ENCODE measurements at places on chromosomes 5 and 9.

DNA sequence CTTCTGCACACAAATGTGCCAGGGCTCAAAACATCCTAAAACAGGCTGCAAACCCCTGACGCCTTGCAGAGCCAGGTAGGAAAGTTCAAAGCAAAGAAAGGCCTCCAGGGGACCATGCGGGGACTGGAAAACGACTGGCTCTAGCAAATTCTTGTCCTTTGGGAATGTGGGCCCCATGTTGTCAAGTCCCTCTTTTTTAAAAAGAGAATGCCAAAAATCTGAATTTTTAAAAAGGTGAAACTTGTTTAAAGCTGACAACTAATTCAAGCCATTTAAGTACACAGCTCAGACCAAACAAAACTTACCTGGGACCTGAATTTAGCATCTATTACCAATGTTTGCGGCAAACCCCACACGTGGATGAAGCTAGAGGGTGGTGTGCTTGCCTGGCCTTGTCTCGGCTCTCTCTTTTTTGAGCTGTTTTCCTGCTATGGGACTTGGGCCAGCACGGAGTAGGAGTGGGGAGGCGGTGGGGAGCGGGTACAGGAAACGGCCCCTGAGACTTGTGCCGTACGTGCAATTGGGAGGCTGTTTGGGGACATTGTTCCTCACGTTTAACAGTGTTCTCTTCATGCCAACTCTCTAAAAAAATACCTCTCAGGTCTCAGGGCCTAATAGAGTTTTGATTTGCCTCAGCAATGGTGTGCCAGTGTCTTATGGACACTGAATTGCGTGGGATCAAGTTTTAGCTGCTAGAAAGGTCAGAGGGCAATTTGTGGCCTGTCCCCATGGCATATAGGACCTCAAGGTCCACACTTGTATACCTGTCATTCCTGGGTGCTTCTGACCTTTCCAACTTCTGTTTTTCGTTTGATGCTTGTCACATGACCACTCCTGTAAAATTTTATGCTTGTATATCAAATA is 15.1 kb upstream of the PHF19 start:
- no peak for DNase-seq

DNA sequence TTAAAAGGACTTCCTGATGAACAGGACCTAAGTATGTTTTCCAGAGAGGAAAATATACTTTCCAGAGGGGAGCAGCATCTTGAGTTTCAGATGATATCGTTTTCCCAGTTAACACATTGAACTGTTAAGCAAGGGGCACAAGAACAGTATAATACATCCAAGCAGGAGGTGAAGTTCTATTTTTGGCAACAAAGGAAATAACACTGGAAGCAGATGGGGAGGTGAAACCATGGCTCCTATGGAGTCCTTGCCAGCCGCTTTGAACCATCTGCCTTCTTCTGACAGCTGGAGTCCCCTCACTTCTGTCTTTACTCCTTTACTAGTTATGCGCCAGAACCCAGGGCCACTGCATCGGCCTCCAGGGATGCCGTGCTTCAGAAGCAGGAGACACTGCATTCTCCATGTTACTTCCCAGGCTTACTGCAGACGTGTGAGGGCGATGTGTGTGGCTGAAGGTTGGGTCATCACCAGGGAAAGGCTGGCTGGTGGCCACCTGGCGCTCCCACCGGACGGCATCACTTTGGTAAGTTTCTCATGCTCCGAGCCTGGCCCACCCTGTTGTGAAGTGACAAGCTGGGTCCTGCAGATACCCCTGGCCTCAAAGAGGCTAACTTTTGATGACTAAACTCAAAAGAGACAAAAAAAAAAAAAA is 77.8 kb downstream of the TTLL11 start:
- DNase-seq: no peak

DNA sequence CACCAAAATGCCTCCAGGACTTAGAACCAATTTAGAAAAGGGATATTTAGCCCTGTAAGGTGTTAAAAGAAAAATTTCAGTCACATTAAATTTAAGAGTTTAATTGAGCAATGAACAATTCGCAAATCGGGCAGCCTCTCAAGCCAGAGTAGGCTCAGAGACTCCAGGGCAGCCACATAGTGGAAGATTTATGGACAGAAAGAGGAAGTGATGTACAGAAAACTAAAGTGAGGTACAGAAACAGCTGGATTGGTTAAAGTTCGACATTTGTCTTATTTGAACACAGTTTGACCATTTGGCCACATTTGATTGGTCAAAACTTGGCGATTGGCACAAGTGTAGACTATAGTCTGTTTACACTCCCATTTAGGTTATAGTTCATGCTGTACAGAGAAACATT is 525.9 kb upstream of the ZNF608 start:
- DNase-seq: no peak

DNA sequence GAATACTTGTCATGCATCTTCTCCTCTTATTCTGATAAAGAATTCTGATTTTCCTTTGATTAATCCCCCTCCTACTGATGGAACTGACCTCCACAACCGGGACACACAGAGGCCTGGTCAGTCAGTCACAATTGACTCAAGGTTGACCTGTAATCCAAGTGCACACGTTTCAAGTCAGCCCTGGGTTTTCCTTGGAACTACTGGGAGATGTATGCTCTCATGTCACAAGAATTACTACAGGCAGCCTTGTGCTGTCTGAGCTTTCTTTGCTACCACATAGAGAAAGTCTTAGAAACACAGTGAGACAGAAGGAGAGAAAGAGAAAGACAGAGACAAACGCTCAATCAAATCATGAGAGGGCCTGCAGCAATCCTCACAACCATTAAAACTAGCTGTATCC is 345.8 kb downstream of the PDE4D start:
- DNase-seq: no peak

DNA sequence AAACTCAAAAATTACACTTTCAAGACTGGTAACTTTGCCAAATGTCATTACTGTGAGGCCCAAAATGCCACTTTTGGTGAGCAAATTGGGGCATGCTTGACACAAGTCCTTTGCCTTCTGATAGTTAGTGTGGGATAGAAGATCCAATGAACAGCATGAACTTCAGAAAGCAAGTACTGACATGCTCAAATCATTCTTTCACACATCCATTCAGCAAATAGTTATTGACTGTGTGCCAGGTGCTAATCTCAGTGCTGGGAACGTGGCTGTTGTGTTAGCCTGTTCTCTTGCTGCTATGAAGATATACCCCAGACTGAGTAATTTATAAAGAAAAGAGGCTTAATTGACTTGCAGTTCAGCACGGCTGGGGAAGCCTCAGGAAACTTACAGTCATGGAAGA is 247.0 kb downstream of the CHSY3 start:
- no peak for DNase-seq

DNA sequence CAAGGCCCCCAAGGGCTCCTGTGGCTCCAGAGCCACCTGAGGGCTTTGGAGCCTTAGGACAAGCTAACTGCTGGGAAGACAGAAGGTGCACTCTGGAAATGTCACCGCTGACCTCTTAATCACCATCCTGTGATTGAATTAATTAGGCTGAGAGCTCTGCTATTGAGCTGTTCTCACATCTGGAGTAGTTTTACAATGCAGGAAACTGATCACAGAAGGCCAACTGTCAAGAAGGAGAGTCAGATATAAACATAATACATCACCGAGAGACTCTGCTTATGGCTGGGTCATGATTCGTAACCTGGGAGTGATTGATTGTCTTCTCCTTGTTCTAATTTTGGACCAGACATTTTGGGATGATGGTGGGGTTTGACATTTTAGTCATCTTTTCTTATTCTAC is 226.1 kb downstream of the SLIT3 start:
- DNase-seq: no peak

DNA sequence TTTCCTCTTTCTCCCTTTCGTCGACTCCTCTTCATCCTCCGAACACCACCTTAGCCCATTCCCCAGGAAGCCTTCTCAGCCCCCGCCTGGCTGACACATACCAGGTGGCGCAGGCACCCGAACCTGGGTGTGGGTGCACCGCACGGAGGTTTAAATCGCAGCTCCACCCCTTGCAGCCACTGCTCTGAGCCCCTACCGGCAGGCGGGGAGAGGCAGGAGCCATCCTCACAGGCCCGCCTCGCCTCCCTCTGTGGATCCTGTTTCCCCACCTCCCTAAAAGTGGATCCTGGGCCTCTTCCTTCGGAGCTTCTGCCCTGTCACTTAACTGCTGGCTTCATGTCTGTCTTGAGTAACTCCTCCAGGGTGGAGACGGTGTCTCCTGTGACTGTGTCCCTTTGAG is 110.7 kb downstream of the OLFM1 start:
- DNase-seq: no peak

GRCh38 chr9:123344192-123344949 is 11.6 kb upstream of the CRB2 start:
- DNase-seq: no peak

DNA sequence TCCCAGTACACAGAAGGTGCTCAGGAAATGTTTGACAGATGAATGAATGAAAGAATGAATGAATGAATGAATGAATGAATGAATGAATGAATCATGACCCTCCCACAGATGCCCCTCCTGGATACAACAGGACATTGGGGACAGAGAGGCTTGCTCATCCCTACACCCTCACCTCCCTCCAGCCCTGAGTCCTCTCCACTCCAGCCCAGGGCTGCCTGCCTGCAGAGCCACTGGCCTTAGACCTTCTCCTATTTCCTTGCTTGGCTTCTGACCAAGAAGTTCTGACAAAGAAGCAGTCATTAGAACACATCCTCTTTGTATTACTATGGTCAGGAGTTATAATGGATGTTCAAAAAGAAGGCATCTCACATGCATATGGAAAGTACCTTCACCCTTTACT is 240.7 kb upstream of the DAPK1 start:
- DNase-seq: no peak

- DNase-seq: peak; percentile 73
Measured at GRCh38 chr5:61332851-61333320, 828 bp downstream of the ZSWIM6 start.

DNA sequence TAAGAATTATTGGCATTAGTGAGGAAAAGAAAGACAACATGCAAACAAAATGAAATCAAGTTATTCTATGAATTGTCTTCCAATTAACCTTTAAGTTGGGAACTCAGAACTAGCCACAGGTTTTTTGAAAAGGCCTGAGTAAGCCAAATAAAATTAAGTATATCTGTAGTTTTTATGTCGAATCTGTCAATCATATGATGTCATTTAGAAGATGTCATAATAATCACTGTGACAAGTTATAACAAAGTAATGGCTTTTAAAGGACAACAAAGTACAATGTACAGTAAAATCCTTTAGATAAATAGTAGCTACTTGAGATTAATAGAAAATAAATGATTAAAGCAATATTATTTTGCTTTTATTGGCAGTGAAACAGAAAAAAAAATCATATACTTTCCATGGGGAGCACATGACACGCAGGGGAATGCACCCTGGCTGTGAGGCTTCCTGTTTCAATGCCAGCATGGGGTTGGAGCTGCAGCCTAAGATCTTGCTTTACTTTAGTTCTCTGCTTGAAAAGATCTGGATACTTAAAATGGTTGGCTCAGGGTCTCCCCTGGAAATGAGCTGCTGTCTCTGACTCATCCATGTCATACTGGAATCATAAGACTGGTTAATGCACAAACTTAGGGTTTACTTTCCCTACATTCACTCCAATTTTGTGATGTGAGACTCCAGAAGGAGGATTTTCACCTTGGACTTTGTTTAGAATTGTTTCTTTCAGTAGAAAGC is 284.3 kb downstream of the TAF11L14 start:
- no peak for DNase-seq

DNA sequence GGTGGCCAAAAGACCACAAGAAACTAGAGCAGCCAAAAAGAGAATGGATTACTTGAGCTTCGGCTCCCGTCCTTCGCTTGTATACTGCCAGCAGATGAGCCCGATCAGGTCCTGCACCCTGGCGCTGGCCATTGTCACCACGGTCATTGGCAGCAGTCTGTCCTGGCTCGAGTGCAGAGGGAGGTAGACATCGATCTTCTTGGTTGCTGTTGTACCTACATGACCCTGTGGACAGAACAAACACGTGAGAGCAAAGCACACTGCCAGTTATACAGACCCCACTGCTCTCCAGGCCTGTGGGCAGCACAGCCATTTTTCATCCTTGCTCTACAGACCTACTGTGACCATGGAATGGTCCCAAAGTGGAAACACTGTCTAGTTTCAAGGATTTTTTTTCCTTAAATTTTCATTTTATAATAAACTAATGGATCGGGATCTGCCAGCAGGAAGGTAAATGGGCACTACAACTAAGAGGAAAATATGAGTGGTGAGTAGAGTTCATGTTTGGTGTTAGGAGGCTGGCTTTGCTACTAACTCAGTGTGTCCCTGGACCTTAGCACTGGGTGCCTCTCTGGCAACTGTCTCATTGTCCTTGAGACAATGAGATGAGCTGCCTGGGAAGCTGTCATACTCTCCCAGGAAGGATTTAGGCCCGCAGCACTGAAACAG is 121.4 kb downstream of the MAPKAP1 start:
- DNase-seq: no peak

GRCh38 chr5:177176175-177176711 is 42.7 kb downstream of the NSD1 start:
- no peak for DNase-seq

DNA sequence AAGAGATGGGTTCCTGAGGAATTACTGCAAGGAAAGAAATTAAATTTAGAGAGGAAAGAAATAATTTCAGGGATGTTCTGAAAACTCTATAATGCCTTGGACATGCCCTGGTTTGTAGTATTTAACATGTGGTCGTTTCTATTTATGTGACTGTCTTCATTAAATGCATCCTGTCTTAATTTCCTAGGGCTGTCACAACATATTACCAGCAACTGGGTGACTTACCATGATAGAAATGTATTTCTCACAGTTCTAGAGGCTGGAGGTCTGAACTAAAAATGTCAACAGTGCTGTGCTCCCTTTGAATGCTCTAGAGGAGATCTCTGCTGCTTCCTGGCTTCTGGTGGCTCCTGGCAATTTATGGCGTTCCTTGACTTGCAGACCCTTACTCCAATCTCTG is 287.7 kb downstream of the FBXL7 start:
- DNase-seq: peak; percentile 4

- DNase-seq: peak; percentile 82
Measured at GRCh38 chr9:33101104-33101951, 24.9 kb upstream of the SMU1 start.

GRCh38 chr5:123007754-123008153 is 28.8 kb downstream of the PPIC start:
- no peak for DNase-seq

DNA sequence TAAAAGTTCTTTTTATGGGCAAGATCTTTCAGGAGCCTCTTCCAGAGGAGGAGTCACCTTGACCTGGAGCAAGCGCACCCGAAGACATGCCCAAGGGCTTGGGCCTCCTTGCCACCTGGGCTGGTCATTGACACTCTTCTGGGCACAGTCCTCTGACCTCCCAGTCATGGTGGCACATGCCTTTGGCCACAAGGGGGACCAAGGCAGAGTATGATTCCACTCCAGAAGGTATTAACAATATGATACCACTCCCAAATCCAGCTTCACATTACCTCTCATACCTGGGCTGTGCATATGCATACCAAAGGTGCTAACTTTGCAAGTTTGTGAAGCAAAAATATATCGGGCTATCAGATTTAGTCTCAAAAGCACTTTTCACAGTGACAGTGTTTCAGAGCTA is 84.6 kb downstream of the MAST4 start:
- no peak for DNase-seq

- peak; percentile 65 for DNase-seq
Measured at GRCh38 chr9:127897193-127897692, 2.2 kb downstream of the ST6GALNAC6 start.

GRCh38 chr9:20848490-20848889 is 164.4 kb downstream of the FOCAD start:
- DNase-seq: peak; percentile 43

- DNase-seq: no peak
Measured at GRCh38 chr9:92164490-92164889, 49.3 kb upstream of the SPTLC1 start.

GRCh38 chr5:119583684-119584083 is 45.7 kb upstream of the FAM170A start:
- peak; percentile 4 for DNase-seq
